A549 treated with CpdA at 1 μM for 4 hours (cell line): ENCODE measurements at places on chromosomes 4 and X. TPM values are rescaled to one million over a fixed set of nuclear protein-coding genes. Genes with fewer than 3 reads are reported as not detected.

The DIPK2B gene
- not detected in 5 replicates for total RNA-seq

The CT45A3 gene
- 0.24 to 0.32 TPM in 2 of 5 replicates, not detected in the others for total RNA-seq

The IL13RA1 gene
- 43.1 to 57.9 TPM (median 49.5 TPM) in 5 replicates for total RNA-seq

The CLNK gene
- not detected in 5 replicates for total RNA-seq

The SPANXA2 gene
- 0.21 to 0.27 TPM (median 0.21 TPM) in 3 of 5 replicates, not detected in the others for total RNA-seq

The SYN1 gene
- 0.08 to 0.50 TPM (median 0.30 TPM) in 5 replicates for total RNA-seq

The SMIM31 gene
- 0.05 to 0.08 TPM (median 0.05 TPM) in 3 of 5 replicates, not detected in the others for total RNA-seq

The CXorf49 gene
- not detected in 5 replicates for total RNA-seq

The SPIN4 gene
- total RNA-seq, result 4.5 to 7.2 TPM (median 5.4 TPM) in 5 replicates

The DCHS2 gene
- total RNA-seq, result 0.11 TPM in 1 of 5 replicates, not detected in the others

The CDKL2 gene
- total RNA-seq, result 0.28 to 0.99 TPM (median 0.73 TPM) in 5 replicates

The DCAF16 gene
- total RNA-seq, result 4.4 to 8.7 TPM (median 7.4 TPM) in 5 replicates

The COL25A1 gene
- total RNA-seq, result not detected in 5 replicates

The CYLC1 gene
- not detected in 5 replicates for total RNA-seq

The GPC3 gene
- total RNA-seq, result 0.16 TPM in 1 of 5 replicates, not detected in the others

The SMARCA5 gene
- 18.4 to 28.7 TPM (median 21.5 TPM) in 5 replicates for total RNA-seq

The TIGD2 gene
- 4.2 to 6.3 TPM (median 4.7 TPM) in 5 replicates for total RNA-seq

The NSG1 gene
- total RNA-seq, result 0.60 to 0.98 TPM (median 0.90 TPM) in 5 replicates

The FGF13 gene
- total RNA-seq, result not detected in 5 replicates

The FOXP3 gene
- total RNA-seq, result 0.12 to 0.19 TPM (median 0.17 TPM) in 5 replicates

The SHROOM4 gene
- not detected in 5 replicates for total RNA-seq

The EREG gene
- total RNA-seq, result 38.9 to 59.7 TPM (median 44.5 TPM) in 5 replicates

The NEUROG2 gene
- total RNA-seq, result not detected in 5 replicates

The PLXNB3 gene
- total RNA-seq, result 3.0 to 4.1 TPM (median 3.7 TPM) in 5 replicates

The TCEAL6 gene
- total RNA-seq, result not detected in 5 replicates

The HERC5 gene
- 3.8 to 5.4 TPM (median 4.2 TPM) in 5 replicates for total RNA-seq

The ARHGAP6 gene
- total RNA-seq, result 0.02 to 0.03 TPM in 2 of 5 replicates, not detected in the others
